ENCODE measurements at places on chromosomes 11 and 22.

- no peak for DNase-seq
Observed at GRCh38 chr22:17158176-17158567, 905 bp downstream of the HDHD5 start.

DNA sequence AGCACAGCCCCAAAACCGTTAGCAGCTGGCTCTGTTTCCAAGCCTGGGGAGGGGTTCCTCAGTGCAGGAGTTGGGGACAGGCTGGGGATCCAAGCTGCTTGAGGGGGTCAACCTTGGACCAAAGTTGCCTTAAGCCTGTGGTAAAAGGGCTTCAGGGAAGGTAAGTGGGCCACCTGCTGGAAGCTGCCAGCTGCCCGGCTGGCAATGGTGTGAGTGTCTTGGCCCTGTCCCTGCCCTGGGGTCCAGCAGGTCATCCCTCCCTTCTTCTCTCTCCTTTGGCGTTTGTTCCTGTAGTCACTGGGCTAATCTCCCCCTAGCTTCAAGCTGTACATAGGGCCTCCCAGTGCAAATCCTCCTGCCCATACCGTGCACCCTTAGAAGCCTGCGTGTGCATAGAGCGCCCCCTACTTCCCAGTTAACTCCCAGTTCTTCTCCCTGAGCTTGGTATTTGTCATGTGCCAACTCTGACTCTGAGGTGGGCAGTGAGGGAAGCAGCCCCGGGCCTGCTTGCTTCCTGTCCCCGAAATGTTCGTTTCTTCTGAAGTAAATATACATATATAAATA, 4.4 kb downstream of the TMEM258 start:
- no peak for DNase-seq

GRCh38 chr11:8913961-8914660, 3.1 kb downstream of the AKIP1 start:
- DNase-seq, result peak; percentile 32

DNA sequence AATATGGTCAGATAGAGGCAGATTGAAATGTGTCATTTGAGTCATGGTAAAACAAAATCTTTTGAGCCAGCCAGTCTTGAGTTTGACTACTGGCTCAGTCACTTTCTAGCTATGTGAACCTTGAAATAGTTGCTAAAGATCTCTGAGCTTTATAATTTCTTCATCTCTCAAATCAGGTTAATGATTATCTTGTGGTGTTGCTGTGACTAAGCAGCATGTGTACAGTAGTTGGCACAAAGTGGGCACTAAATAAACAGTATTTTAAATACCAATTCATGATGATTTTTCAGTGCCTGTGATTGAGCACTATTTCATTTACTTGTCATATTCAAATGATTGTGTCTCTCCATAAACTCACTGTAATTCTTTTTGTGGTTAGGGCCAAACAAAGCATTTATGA, 70.8 kb downstream of the RAB38 start:
- no peak for DNase-seq
